ENCODE measurements at places on chromosomes 16 and 17. TPM values are rescaled to one million over a fixed set of nuclear protein-coding genes. Genes with fewer than 3 reads are reported as not detected.

The KRT40 gene
- polyA plus RNA-seq: not detected

The KPNA2 gene
- 263 TPM for polyA plus RNA-seq

The SDK2 gene
- polyA plus RNA-seq: 6.3 TPM

The ABCC3 gene
- polyA plus RNA-seq: 49.6 TPM

The GSDMA gene
- polyA plus RNA-seq: 7.8 TPM

The NEUROD2 gene
- polyA plus RNA-seq: not detected

The SLC12A3 gene
- polyA plus RNA-seq: 0.02 TPM

The AOC2 gene
- polyA plus RNA-seq: 0.57 TPM

Data from mammary epithelial cell (primary cell).